ENCODE measurements at places on chromosomes 16 and 17.

- DNase-seq, result no peak
These were observed 151.2 kb downstream of the IRX5 start for GRCh38 chr16:55081622-55082590.

GRCh38 chr16:52212841-52213240 lies 334.1 kb downstream of the TOX3 start:
- no peak for DNase-seq

GRCh38 chr17:17837380-17837821 lies 615 bp upstream of the SREBF1 start:
- DNase-seq, result no peak

DNA sequence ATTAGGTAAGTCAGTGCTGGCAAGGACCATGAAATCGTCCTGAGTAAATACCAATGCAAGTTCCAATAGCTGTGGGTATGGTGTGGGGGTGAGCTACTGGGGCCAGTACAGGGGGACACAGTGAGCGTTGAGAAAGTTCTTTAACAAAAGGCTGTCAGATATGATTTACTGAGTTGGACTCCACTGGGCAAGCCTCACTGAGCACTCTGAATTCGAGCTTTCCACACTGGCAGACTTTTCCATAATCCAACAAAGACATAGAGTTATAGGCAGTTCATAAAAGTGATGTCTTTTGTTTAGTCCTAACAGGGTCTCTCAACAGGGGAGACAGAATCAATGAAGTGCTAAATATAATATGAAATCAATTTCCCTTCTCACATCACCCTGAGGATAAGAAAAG lies 489.0 kb downstream of the KCNJ2 start:
- no peak for DNase-seq

DNA sequence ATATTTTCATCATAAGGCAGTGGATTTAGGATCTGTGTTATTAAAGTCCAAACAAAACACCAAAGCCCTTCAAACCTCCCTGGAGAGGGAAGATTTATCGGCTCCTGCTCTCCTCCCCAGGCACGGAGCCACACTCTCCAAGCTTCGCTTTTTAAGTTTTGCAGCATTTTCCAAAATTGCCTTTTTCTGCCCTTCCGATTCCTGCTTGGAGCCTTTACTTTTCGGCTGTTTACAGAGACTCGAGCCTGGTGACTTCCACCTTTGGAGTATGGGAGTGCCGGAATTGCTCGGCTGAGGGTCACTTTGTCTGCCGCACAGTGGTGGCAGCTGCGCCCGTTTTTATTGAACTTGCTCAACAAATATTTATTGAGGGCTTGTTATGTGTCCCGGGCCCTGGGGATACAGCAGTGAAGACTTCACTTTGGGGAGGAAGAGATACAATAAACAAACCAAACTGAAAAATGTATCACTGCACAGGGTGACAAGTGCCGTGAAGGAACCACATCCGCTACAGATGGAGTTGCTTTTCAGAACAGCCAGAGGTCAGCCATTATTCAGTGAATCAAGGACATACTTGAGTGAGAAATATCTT lies 185.5 kb downstream of the NTN1 start:
- no peak for DNase-seq

DNA sequence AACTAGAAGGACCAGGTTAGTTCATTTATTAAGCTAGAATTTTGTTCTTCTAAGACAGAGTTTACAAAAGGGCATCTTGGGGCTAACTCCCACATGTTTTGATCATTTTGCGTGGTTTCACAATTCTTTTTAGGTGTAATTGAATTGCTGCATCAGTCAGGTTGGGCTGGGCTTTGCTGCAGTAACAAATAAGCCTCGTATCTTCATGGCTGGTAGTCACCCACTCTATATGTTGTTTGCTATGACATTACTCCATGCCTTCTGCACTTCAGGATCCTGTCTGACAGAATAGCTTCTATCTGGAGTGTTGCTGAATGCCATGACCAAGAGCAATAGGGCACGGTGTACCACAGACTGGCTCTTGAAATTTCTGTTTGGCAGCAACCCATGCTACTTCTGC lies 10.6 kb upstream of the IRX3 start:
- no peak for DNase-seq

DNA sequence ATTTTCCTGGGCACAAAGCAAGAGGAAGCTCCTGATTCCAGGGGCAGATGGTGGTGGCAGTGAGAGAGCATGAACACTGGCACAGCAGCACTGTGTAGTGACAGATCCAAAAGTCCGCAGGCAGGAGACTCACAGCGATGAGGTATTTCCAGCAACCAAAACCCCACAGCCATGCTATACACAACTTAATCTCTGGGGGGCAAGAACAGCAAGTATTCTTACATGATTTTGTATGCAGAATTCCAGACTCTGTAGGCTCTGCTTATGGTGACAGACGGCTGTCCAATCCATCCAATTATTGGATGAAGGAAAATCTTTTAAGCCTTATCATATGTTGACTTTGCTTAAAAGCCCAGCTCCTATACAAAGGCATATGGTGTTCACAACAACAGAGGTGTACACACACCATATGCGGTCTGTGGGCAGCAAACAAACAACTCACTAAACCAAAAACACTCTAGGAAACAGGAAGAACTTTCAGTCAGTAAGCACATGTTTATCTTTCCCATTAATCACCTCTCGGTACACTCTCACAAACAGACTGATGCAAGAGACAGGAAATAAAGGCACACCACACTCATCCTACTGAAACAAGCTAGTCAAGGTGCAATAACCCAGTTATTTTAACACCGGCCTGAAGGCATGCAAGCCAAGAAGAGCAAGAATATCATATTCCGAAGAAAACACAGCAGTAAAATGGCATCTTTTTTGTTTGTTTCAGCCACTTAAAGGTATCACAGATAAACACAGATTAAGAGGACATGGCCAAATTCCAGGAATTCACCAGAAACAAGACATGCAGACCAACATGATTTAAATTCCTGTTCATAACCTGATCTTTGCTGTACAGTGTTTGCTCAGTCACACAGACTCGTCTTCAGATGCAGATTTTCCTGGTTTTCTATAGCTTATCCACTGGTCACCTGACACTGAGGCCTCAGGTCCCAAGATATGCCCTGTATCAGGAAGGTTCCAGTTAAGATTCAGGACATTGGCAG lies 47.8 kb downstream of the ERN1 start:
- no peak for DNase-seq

DNA sequence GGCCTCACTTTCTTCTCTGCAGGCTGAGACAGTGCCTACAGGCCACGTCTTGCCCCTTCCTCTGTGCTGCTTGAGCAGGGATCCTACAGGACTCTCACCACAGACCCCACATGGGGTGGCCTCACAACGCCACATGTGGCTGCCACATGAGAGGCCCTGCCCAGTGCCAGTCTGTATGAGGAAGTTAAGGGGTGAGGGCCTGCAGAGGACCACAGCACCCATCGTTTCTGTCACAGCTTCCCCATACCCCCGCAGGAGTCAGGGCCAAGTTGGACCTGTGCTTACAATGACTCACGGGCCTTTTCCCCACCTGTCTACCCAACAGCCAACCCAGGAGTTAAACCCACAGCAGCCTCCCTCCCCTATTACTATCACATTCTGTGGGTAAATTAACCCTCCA lies 2.9 kb upstream of the GSDMB start:
- DNase-seq, result no peak

DNA sequence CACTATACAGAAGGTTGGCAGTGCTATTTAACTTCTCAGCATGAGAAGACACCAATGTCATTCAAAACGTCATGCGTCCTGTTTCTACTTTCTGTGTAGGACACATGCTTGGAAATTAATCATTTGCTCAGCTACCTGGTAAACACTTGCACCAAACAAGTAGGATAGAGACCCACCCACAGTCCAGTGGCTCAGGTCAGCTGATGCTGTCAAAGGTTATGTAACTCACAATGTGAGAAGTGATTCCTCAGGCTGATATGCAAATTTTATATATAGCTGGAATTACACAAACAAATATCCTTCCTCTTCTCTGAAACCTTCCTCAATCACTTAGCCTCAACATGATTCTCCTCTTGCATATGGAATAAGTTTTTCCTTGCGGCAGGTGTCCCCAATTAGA lies 59.6 kb downstream of the ZZEF1 start:
- DNase-seq, result no peak

DNA sequence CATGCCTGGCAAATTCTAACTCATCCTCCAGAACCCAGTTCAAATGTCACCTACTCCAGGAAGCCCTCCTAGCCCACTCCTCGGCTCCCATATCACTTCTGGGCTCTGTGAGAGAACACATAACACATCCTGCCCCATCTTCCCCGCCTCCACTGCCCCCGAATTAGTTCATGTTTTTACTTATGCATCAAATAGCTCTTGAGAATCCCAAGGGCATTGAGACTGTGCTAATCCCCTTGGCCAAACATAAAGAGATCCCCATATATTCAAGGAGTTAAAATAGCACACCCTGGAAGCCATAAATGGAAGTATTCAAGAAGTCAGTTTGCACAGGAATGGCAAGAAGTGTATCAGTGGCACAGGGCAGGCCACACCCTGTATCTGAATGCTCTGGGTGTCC lies 2.0 kb upstream of the CREBBP start:
- no peak for DNase-seq

DNA sequence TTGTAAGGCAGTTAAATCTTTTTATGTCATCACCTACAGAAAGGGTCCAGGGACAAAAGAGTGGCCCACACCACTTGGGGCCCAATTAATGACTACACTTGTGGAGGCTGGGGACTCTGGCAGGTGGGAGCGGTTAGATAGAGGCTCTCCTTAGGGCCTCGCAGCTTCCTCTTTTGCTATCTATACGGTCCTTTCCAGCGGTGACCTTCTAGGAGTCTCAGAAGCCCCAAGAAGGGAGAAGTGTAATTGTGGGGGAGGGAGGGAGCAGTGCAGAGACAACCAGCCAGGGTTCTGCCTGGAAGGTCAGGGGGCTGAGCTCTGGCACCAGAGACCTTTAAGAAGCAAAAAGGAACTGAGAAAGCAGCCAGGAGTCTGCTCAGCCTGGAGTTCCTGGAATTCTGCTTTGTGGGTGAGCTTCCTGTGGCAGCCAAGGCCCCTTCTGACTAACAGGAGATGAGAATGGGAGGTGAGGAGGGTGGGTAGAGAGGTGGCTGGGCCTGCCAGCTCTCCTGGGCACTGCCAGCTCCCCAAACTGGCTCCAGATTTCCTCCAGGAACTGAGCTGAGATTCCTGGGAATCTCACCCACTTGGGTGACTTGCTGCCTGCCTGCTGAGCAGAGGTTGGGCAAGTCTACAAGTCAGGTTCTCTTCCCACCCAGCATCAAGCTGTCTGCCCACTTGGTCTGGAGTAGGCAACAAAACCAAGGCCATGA lies 16.3 kb upstream of the MAP3K14 start:
- DNase-seq, result peak; percentile 68

DNA sequence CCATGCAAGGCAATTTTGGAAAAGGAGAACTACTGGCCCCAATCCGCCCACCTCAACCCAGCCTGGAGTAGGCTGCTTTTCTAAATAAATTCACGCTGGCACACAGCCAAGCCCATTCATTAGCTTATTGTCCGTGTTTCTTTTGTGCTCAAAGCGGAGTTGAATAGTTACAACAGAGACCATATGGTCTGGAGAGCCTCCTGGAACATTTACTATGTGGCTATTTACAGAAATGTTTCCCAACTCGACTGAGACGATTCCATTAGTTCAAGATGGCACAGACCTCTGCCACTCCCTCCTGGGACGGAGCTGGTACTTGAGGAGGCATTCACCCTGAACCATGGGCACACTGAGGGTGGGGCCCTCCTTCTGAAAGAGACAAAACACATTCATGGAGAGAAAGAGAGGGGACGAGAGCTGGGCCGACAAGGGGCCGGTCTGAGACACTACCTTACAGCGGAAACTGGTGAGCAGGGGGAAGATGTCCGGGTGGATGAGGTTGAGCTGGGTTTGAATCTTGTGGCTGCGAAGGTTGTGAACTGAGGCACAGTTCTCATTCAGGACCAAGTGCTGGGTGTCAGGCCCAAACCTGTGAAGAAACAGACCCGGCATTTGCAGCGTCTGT lies 15.7 kb downstream of the ELAC2 start:
- DNase-seq, result no peak

DNA sequence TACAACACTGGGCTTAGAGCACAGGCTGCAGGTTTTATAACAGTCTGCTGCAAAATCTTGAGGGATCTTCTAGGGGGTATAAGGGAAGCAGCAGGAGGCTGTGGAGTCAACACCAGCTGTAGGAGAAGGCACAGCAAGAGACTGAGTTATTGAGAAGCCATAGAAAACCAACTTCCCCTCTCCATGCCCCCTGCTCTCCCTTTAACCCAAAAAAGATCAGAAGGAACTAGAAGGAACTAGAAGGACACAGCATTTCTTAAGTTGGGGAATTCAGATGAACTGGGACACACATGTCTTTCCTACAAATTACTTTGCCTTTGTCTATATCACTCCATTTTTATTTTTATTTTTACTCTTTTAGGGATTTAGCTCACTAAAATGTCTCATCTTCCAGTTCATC lies 6.2 kb upstream of the CCL18 start:
- DNase-seq, result no peak

- DNase-seq, result no peak
These were observed 78.0 kb downstream of the MGAT5B start for GRCh38 chr17:76946111-76946771.

DNA sequence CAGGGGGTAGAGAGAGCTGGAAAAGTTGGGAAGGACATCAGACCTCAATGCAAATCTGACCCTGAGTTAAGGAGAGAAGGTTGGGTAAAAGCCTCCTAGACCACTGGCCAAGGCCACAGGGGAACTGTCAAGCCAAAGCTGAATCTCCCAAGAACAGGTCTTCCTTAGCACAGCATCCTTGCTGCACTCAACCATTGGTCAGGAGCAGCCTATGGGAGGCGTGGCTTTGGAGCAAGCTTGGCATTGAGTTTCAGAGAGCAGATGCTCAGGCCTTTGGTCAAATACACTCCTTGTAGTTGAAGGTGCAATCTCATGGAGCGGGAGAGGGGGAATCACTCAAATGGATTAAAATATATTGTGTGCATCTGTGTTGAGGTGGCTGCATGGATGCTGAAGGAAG lies 21.8 kb downstream of the SOX9 start:
- no peak for DNase-seq
